ENCODE measurements at places on chromosomes 3 and 15. TPM values are rescaled to one million over a fixed set of nuclear protein-coding genes. Genes with fewer than 3 reads are reported as not detected.

- no peak for DNase-seq
Measured at GRCh38 chr15:56890038-56890437, 28.4 kb upstream of the TCF12 start.

The GOLGA8H gene
- total RNA-seq, result not detected

- DNase-seq, result no peak
Measured at GRCh38 chr3:58322793-58323192, 9.9 kb upstream of the PXK start.

The SLCO2A1 gene
- total RNA-seq, result not detected

GRCh38 chr15:85312486-85312885 lies 67.9 kb upstream of the AKAP13 start:
- no peak for DNase-seq

- DNase-seq, result peak; percentile 92
Measured at GRCh38 chr3:133927540-133928066, 31.9 kb upstream of the RAB6B start.

The MYL3 gene
- total RNA-seq, result not detected

DNA sequence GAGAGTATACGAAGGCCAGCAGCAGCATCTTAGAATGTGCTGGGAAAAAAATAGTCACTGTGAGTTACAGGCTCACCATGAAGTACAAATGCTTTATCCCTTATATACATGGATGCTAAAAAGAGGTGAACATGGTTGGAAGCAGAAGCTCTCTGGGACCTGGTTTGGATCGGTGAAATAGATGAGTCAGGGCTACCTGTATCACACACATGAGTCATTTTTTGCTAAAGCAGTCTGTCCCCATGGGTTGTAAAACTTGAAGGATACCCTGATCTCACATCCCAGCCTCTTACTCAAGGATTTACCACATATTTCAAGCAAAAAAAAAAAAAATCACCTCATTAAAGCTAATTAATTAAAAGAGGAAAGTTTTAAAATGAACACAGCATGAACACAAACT lies 6.9 kb upstream of the SERPINI2 start:
- no peak for DNase-seq

- DNase-seq, result no peak
Measured at GRCh38 chr3:53969086-53969485, 77.4 kb upstream of the SELENOK start.

DNA sequence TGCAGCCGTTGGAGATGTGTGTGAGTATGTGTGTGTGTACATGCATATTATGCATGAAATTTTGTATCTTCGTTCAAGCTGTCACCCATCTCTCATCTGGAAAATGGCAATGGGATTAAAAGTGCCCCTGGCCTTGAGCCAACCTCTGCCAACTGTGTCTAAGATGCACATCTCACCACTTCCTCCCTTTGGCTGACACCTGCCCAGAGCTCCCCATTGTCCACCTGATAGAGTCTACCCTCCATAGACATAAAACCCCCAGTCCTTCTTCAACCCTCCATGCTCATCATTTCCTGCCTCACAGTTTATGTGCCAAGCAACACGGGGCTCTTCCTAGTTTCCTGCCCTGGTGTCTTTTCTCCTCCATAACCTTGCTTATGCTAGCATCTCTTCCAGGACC lies 187.5 kb upstream of the HES1 start:
- no peak for DNase-seq

The FRMD5 gene
- total RNA-seq, result 0.09 TPM

- no peak for DNase-seq
Measured at GRCh38 chr3:9035473-9035872, 72.2 kb upstream of the RAD18 start.
